ENCODE measurements at places on chromosomes 7 and 10.
A peak's percentile ranks its signal among the peaks of the same experiment; 100 is the strongest.

DNA sequence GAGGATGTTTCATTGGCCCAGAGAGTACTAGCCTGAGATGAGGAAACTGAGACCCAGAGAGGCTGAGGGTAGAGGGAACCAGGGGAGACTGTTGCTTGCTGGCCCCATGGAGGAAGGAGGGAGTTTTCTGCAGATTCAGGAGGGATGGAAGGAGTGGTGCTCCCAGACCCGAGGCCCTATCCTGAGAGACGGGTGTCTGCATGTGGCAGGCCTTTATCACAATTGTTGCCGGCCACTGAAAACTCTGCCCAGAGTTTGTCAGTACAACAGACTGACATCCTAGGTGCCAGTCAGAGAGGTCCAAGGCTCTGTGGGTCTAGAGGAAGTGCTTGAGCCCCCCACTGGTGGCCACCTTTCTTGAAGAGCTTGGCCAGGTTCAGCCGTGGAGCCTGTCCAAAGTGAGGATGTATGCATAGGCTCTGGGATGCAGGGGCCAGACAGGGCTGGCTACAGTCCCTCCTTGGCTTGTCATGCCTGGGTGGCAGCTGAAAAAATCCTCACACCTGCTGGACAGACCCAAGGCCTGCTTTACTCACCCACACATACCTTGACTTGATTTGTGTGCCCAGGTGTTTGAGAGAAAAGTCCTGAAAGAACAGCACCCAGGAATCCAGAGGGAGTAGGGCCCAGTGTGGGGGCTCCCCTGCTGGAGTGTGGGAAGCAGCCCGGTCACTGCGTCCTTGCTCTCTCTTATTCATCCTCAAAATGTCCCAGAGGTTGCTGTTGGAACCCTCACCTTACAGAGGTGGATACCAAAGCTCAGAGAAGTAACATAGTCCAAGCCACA, 65.2 kb downstream of the CLRN3 start:
- DNase-seq: no peak

DNA sequence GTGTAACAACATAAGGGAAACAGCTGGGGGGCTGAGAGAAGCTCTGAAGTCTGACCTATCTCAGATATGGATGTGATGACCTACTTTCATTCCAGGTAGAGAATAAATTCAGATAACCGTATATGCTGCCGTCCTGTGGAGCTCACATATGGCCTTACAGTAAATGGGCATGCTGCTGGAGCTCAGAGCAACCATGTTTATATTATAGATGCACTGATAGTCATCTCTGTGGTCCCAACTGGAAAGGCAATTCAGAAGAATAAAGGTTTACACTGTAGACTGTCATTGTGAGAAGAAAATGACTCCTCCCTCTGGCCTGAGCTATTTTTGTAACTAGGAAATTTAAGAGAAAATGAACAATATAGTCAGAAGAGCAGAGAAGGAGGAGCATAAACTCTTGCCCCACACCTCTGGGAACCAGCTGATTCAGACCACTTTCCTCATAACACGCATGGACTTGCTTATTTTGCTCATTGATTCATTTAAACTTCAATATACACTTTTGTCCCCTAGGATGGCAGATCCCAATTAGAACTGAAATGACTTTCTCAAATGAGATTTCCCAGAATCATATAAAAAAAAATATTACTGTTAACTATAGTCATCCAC, 69.9 kb upstream of the NXPH1 start:
- DNase-seq: peak; percentile 42

DNA sequence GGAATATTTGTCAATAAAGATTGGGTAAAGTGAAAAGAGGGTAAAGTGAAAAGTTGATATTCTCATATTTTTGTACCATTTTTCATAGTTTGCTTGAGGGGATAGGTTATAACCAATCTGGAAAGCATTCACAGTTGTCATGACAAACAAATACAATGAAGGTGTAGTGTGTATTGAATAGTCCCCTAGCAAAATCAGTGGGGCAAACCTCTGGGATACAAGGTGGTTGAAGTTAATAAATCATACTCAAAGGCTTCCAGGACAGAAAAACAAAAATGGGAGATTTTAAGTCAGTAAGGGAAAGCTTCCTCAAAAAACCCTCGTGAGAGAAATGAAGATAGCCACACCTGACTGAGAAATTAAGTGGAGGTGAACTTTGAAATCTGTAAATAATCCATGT, 39.4 kb downstream of the PHTF2 start:
- no peak for DNase-seq

DNA sequence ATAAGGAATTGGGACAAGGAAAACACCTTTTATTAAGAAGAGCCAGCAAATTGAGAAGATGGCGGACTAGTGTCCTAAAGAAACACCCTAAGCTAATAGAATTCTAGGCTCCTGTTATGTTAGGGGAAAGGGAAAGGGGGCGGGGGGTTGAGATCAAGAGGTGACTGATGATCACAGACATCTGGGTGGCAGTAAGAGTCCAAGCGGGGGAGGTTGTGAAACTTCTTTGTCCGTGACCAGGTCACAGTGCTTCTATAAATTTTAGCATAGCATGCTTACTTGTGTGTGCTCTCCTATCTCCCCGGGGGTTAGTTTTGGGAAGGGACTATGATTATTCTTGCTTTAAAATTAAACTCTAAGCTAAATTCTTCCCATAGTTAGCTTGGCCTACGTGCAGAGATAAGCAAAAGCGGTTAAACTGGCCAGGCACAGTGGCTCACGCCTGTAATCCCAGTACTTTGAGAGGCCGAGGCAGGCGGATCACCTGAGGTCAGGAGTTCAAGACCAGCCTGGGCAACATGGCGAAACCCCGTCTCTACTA, 262.1 kb downstream of the SKIDA1 start:
- no peak for DNase-seq

- DNase-seq: peak; percentile 37
These were observed 87.0 kb downstream of the PIK3CG start for GRCh38 chr7:106952001-106952657.

- no peak for DNase-seq
These were observed 9.4 kb downstream of the HNRNPF start for GRCh38 chr10:43399320-43400310.

GRCh38 chr10:37488792-37489657, 363.6 kb downstream of the ANKRD30A start:
- DNase-seq: no peak

- no peak for DNase-seq
These were observed 43.9 kb downstream of the TNS3 start for GRCh38 chr7:47537716-47538675.

DNA sequence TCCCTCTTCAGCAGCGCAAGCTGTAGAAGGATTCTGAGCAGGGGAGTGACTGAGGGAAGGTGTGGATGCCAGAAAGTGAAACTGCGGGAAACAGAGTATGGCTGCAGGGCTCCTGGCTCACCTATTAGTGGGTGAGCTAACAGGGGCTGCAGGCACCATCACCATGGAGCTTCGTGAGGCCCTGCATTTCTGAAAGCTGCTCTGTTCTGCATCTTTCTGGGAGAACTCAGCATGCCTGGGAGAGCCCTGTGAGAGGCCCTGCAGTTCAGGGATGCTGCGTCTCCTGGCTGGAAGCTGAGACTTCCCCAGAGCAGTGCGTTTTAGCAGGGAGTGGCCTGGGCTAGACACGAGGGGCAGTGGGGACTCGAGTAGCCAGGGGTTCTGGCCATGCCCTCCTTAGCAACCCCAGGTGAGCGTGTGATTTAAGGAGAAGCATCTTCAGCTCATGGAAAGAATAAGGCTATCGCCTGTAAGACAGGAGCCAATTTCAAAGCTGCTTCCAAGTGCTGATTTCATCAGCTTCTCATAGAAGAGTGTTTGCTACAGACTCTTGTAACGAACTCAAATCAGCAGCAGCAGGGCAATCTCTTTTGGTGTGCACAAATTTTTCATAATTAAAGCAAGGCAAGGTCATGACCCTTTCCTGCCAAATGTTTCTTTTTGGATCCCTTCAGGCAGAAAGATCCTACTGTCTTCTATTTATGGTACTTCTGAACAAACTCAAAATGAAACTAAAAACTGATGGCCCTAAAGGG, 293.6 kb upstream of the ZNF32 start:
- DNase-seq: no peak

GRCh38 chr7:117164620-117165019, 158.2 kb downstream of the WNT2 start:
- DNase-seq: no peak

DNA sequence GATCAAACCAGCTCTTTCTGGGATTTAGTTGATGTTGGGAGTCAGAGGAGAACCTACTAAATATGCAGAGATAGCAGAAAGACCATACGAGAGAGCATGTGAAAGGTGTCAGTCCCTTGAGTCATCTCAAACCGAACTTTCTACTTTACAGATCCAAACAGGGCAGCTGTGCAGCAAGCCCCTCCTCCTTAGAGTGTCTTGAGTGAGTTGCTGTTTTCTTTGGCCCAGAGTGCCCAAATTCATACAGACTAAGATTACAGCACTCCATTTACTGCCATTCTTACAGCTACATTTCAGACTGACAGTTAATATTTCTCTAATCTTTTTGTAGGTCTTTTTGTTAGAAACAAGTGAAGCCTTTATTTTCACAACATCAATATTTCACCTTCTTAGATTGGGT, 53.4 kb downstream of the NRCAM start:
- DNase-seq: no peak

GRCh38 chr10:101146392-101147251, 15.5 kb downstream of the TLX1 start:
- no peak for DNase-seq

GRCh38 chr10:79561257-79561656, 1.1 kb upstream of the SFTPA2 start:
- no peak for DNase-seq

DNA sequence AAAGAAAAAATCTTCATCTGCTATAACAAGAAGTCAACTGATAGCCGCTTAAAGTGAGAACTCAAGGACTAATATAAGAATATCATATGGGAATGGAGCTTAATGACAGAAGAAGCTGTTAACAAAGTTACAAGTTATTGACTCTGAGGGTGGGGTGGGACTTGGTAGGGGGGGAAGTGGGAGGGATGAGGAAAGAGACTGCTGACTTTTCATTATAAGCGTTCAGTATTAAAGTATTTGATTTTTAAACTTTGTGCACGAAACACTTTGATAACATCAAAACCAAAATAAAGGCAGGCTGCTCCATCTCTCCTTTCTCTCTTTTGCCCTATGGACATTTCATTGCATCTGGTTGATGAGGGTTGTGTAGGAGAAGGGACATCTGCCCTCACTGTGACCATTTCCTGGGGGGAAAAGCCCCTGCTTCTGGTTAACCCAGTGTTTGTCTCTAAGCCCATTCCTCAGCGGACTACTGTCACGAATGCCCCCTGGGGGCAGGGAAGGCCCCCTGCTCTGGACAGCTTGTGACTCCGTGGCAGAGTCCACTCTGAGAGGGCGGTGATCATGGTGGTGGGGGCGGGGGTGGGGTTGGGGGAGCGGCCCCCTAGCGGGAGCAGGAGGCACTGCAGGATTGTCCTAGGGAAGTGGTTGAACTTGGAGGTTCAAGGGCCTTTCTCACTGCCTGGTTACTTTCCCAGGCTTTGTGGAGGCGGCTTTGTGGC, 17.4 kb downstream of the SLC13A4 start:
- DNase-seq: no peak

- DNase-seq: no peak
These were observed 21.3 kb downstream of the ZNF107 start for GRCh38 chr7:64687249-64687648.

GRCh38 chr10:17749890-17750289, 2.1 kb upstream of the TMEM236 start:
- DNase-seq: no peak

- no peak for DNase-seq
These were observed 1.2 kb downstream of the GFRA1 start for GRCh38 chr10:116271593-116272439.

- no peak for DNase-seq
These were observed 9.6 kb downstream of the KLHDC10 start for GRCh38 chr7:130079846-130080394.

DNA sequence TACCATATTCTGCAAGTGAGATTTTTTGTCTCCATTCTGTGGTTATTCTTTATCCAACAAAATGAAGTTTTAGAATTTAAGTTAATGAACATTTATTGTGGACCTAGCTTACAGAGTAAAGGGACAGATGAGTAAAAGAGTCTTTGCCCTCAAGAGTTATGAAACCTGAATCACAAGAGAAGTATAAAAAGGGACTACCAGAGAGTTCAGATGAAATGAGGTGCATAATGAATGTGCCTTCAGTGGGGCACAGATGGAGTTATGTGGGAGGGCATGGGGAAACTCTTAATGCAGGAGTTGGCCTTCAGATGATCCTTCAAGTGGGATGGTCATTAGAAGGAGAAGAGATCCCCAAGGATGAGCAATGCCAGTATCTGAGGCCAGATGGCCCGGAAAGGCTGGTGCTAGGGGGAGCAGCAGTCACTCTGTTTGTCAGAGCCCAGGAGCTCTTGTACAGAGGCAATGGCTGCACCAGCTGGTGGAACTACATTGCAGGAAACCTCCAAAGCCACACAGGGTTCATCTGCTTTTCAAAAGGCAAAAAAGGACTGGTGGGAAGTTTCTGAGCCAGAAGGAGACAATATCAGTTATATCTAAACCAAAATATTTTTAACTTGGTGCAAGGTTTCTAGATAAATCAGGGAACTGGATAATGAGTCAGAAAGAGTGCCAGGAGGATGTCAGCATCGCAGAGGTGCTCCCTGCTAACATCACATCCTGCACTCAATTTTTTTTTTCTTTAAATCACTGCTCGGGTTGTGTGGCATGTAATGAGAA, 162.0 kb downstream of the KLF6 start:
- DNase-seq: no peak

DNA sequence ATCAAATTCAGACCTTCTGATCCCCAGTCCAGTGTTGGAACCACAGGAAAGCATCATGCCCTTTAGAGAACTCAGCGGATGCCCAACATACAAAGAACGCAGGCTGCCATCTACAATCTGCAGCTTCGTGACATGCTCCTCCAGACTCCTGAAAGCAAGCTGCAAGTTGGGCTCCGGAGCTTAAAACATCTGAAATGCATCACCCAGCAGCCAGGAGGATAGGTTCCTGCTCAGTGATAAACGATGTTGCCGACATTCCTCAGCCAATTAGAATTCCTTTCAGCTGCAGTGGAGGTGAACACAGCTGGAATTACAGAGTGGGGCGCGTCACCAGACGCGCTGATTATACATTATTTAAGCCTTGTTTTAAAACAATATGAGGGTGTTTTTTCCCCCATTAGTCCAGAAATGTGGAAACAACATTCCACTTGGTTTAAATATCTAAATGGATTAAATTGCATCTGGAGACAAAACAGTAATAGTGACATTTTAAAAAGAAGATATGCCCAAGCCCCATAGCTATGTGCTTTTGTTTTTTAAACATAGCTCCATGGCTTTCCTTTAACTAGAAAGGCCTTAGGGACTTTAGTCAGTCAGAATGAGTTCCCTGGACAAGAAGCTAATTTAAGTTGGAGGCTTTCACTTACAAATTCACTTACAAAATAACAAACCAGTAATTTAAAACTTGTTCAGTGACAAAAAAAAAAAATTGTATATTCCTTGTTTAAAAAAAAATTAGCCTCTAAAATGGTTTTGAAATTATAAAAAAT, 6.3 kb downstream of the SMURF1 start:
- DNase-seq: peak; percentile 80

GRCh38 chr10:5449823-5450222, 37.5 kb downstream of the NET1 start:
- peak; percentile 35 for DNase-seq

Data from brain (organoid and tissue), 16 donors.